ENCODE measurements at places on chromosomes 1 and 21.

- DNase-seq, result no peak
These were observed 53.4 kb upstream of the PRKACB start for GRCh38 chr1:84090447-84091245.

- DNase-seq, result no peak
These were observed 1010.3 kb downstream of the AMY1C start for GRCh38 chr1:104760017-104760416.

- DNase-seq, result no peak
These were observed 20.7 kb downstream of the DIPK1A start for GRCh38 chr1:92940541-92940940.

GRCh38 chr1:186875896-186876835 is 47.4 kb downstream of the PLA2G4A start:
- DNase-seq, result no peak

GRCh38 chr1:32890516-32891240 is 4.4 kb downstream of the HPCA start:
- DNase-seq, result no peak

- no peak for DNase-seq
These were observed 56.4 kb upstream of the SAMSN1 start for GRCh38 chr21:14602382-14602958.

DNA sequence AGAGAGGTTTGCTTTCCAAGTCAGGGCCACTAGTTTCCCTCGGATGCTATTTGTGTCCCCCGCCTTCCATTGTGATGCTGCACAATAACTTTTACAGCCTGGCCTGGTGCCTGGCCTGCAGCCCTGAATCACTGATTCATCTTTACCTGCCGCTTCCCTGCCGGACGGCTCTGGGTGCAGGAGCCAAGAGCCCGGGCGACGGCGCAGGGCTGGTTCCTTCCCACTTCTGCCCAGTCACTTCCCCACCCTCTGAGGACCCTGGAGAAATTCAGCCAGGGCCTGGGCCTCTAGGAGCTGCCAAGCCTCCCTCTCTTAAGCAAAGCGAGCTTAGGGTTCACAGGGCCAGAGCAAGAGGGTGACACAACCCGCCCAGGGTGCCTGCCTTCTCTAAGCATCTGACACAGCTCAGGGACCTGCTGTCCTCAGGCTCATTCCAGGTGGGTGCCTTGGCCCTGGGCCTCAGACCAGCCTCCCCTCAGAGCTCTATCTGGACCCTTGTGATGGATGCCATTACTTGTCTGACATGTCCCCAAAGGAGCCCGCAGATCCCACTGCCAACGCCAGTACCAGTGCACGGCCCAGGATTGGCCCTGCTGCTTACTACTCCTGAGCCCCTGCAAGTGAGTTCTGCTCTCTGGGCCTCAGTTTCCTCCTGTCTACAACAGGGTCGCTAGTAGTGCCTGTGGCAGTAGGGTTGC is 381.0 kb upstream of the VAMP3 start:
- no peak for DNase-seq

DNA sequence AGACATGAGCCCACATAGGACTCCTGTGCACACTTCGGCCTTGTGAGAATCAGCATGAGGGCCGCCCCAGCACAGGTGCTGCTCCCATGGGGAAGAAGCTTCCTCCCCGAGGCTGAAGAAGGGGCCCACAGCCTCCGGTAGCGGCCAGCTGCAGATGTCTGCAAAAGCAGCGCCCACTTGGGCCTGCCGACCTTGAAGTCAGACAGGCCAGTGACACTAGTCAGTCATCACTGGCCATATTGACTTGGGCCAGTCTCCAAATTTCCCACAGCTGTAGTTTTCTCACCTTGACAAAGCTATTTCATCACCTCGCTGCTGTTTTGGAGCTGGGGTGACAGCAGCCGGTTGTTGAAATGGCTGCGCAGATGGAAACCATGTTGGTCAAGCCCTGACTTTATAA is 83.0 kb downstream of the RIPK4 start:
- DNase-seq, result no peak

Measured in GM12892 (cell line).